Omental fat pad (tissue), 4 donors: ENCODE measurements at places on chromosomes 7 and 10. TPM values are rescaled to one million over a fixed set of nuclear protein-coding genes. Genes with fewer than 3 reads are reported as not detected.

GRCh38 chr7:13845601-13846000 is 143.9 kb downstream of the ETV1 start:
- DNase-seq: no peak

Gene CADPS2
- total RNA-seq: 32.1 TPM

DNA sequence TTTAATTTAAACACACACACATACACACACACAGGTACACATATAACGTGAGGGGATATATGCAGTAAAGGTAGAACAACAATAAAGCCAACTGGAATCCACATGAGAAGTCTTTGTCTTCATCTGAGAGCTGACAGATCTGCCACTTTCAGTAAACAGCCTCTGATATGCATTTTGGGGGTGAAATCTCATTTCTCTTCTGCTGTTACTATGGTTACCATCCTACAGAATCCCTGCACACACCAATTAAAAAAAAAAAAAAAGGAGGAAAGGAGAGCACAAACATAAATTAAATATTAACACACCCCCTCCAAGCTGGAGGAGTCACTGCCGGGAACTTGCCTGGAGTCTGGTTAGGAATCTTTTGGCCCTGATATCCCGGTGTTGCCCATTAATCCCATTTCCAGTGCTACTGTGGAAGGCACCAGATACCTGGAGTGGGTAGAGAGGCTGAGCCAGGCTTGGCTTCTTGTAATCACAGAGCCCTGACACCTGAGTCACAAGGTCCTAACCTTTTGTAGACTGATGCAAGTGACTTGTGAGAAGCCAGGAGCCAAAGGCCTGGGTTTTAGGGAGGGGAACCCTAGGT is 169.1 kb downstream of the LHFPL3 start:
- DNase-seq: no peak

GRCh38 chr10:117362313-117362712 is 12.9 kb downstream of the PDZD8 start:
- no peak for DNase-seq

DNA sequence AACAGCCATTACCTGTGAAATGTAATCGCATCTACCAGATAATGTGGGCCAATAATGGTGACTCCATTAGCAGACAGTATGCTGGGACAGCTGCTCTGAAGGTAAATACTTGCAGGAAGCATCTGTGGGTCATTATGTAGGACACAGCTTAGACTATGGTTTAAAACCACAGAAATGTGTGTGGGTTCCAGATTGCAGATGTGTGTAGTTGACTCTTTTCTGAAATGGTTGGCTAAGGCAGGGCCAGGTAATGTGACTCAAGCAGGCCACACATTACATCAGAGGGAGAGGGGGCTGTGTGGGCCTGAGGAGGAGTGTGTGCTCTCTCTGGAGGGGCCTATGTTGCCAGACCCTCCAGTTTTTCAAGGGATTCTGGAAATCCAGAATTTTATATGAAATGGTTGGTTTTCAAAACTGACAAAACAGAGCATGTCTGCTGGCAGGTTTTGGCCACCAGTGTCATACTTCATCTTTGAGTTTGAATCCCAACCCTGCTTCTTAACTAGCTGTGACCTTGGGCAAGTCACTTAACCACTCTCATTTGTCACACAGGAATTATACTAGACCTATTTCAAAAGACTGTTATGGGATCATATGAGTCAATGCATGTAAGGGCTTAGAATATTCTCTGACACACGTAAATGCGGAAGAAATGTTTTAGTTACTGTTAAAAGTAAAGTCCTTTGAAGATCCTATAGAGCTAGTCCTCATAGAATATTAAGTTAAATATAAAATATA is 64.5 kb downstream of the MCMBP start:
- no peak for DNase-seq

Gene HHEX
- 9.8 TPM for total RNA-seq

GRCh38 chr10:132575320-132576201 is 38.0 kb downstream of the INPP5A start:
- no peak for DNase-seq

- DNase-seq: no peak
These were observed 58.2 kb upstream of the MSRB2 start for GRCh38 chr10:23037152-23037551.

Gene LHFPL3
- not detected for total RNA-seq

DNA sequence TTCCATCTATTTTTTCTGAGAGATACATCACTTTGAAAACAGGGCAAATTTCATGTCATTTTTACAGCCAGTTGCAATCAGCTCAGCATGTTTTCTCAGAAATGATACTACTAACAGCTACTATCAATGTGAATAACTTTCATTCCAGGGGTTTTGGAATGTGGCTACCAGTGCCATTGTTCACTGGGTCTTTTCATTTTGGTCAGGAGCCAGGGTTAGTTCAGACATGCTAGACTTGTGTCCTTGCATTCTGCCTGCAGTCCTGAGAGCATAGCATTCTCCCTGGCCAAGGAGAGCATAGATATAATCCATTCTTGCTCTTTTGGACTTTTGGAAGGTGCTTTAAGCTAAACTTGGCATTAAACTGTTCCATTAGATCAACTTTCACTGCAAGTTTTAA is 160.9 kb upstream of the NEBL start:
- DNase-seq: no peak

Gene VGF
- not detected for total RNA-seq

Gene EPO
- not detected for total RNA-seq

Gene C10orf143
- 1.7 TPM for total RNA-seq

Gene MCM10
- total RNA-seq: 3.3 TPM

DNA sequence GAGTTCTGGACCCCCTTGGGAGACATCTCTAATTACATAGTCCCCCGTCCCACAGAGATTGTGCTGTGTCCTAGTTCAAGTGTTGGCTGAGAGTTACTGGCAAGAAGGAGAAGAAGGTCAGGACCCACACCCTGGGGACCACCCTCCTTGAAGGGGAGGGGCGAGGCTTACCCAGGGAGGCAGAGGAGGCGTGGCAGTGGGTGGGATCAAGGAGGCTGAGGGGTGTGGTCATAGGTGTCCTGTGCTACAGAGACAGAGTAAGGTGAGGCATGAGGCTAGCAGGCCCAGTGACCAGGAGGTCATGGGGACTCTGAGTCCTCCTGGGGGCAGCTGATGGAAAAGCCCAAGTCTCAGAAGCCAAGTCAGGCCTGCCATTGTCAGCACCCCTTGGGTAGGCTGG is 29.4 kb upstream of the ADCYAP1R1 start:
- no peak for DNase-seq

DNA sequence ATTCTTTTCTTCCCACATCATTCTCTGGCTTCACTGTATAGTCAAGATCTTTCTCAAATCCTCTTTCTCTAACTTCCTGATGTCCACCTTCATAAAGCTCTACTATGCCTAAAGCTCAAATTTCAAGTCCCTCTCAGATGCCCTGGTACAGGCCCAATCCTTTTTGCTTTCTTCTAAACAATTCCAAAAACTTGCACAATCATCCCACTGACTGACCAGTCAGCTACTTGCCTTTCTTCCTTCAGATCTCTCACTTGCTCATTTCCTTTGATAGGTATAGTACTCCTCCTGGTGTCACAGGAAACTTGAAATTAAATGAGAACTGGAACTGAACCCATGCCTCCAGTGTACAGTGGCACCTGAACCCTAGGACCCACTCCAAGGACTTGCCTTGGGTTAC is 18.2 kb downstream of the SEC31B start:
- DNase-seq: no peak

DNA sequence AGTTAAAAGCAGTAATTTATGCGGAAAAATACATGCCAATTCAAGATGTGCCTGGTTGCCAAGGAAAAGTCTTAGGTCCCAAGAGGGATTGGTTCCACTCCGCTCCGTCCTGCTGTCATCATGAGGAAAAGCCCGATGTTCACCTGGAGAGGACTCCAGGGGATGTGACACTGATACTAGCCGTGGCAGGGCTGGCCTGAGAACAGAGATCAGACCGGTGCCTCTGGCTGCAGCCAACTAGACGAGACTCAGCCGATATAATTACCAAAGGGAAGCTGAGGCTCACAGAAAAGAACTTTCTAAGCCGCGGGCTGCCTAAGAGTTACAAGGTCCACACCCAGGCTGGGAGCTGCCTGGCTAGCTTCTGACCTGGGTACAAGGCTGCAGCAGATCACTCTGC is 81.3 kb upstream of the UNC5B start:
- DNase-seq: no peak
